Dermis blood vessel endothelial cell (primary cell): ENCODE measurements at places on chromosomes 16 and 17. TPM values are rescaled to one million over a fixed set of nuclear protein-coding genes. Genes with fewer than 3 reads are reported as not detected.

CCL8 gene
- total RNA-seq = 0.05 and 0.17 TPM in 2 replicates

ACE gene
- total RNA-seq = 155 and 366 TPM in 2 replicates

DNAI2 gene
- total RNA-seq = not detected in 2 replicates

TNFRSF17 gene
- total RNA-seq = not detected in 2 replicates

ZNF652 gene
- total RNA-seq = 11.4 and 15.9 TPM in 2 replicates

TBC1D3B gene
- 0.85 and 1.6 TPM in 2 replicates for total RNA-seq

ATPAF2 gene
- total RNA-seq = 21.2 and 21.3 TPM in 2 replicates

ZNF750 gene
- 0.05 TPM in 1 of 2 replicates, not detected in the other for total RNA-seq
